ENCODE measurements at places on chromosomes 2 and 18.

GRCh38 chr2:236576087-236576486, 6.5 kb downstream of the ACKR3 start:
- no peak for DNase-seq

DNA sequence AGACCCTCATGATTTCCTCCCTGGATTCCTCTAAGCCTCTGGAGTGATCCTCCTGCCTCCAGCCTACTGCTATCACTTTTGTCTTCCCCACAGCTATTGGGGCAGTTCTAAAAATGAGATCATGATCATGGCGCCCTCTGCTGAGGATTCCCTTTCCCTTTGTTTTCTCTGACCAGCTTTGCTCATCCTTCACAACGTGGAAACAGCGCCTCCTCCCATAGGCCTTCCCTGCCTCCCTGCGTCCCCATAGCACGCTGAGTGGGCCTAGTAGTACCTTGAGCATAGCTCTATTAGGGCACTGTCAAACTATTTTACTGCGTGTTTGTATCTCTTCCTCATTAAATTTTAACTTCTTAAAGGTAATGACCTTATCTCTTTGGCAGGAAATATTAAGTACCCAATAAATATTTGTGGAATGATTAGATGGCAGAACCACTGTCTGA, 207.0 kb upstream of the FANCL start:
- peak; percentile 64 for DNase-seq

GRCh38 chr18:22858121-22858520, 75.0 kb upstream of the RBBP8 start:
- DNase-seq: no peak

- DNase-seq: no peak
Measured at GRCh38 chr2:47299555-47299954, 103.4 kb upstream of the MSH2 start.

- no peak for DNase-seq
Measured at GRCh38 chr2:207952564-207953345, 72.6 kb downstream of the PLEKHM3 start.

DNA sequence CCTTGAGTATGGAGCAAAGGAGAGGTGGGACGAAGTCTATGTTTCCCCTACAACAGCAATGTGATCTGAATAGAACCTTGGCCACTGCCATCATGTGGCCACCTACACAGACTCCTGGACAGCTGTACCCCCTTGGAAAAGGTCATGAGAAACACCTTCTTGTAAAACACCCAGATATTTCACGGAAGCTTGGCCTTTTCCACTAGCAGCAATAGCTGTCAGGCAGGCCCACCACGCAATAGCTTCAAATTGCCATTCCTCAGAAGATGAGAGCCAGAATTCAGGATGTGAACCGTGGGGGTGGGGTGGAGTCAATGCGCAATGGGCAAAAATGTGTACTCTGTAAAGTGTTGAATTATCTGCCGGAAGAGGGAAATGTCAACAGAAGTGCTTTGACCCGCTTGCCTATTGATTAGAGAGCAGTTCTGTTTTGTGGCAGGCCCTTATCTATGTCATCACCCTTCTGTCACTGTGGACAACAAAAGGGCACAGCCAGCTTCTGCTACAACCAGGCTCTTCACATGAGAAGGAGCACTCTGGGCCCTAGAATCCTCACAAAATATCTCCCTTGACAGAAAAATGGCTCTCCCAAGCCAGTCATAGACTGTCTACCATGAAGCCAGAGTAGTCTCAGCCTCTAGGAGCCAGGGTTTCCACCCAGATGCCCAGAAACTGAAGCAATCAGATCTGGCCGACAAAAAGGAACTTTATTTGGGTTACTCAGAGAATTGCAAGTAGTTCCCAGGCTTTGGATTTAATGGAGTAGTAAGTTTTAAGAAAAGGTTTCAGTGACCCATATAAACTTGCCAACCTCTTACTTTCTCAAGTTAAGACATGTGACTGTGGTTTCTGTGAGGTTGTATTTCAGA, 9.5 kb downstream of the INPP1 start:
- DNase-seq: no peak

DNA sequence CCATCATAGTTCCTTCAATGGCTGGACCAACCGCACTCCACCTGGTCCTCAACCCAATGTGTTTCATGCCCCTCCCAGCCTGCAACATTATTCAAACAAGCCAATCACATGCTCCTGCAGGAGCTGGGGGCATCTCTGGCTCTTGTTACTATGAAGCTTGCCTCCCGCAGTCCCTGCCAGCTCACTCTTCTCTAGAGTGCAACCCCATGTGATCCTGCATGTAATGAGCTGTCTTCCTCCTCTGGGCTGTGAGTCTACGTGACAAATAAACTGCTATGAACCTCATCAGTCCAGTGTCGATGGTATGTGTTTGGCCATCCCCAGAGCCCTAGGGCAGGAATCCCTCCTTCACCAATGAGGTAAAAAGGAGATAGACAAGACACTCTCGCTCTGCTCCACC, 15.8 kb upstream of the BOD1L2 start:
- no peak for DNase-seq

- no peak for DNase-seq
Measured at GRCh38 chr2:25259737-25260124, 82.0 kb downstream of the DNMT3A start.

DNA sequence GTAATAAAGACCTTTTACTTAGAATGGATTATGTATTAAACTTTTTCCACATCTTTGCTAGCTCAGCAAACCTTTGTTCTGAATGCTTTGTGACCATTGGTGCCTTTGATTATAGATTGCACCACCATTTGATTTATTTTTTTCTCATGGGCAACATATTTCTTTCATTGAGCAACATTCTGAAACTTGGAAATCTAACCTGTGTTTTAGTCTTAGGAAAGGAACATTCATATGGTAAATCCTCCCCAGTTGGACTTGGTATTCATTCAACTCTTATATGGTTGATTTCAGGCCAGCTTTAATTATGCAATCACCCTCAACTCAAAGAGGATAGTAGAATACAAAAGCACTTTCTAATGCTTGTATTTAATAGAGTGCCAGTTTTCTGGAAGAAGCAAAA, 1077.9 kb upstream of the ZEB2 start:
- no peak for DNase-seq
